ENCODE measurements at places on chromosomes 5 and 9.

- peak; percentile 38 for DNase-seq
Measured at GRCh38 chr9:21455320-21455719, 15.1 kb downstream of the IFNA1 start.

DNA sequence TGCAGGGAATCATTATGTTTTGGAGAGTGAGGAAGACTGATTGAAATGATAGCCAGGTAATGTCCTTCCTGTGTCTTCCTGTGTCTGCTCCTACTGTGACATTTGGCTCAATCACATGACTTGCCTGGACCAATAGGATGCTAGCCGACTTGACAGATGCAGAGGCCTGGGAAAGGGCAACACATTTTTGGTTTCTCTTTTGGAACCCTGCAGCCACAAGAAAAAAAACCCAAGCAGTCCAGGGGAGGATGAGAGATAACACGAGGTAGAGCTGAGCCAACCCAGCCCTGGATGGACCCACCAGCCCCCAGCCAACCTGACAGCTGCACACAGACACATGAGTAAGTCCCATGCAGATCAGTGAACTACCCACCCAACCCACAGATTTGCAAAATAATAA, 256.1 kb upstream of the SMARCA2 start:
- DNase-seq: no peak

- no peak for DNase-seq
Measured at GRCh38 chr5:165477546-165477945, 1972.1 kb downstream of the MAT2B start.

DNA sequence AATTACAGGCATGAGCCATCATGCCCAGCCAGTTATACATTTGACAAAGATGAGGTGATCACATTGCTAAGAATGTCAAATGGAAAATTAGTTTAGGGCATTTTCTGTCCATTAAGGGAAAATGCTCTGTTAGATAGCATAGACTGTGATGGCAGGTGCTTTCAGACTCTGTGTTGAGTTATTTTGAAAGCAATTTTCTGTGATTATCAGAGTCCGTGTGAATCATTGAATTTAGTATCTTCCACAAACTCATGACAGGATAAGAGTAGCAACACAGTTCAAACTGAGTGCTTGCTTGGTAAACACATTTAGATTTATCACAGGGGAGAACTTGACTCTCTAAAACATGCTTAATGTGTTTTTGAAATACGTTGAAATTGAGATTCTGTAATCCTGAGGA, 69.0 kb downstream of the GAPVD1 start:
- no peak for DNase-seq

DNA sequence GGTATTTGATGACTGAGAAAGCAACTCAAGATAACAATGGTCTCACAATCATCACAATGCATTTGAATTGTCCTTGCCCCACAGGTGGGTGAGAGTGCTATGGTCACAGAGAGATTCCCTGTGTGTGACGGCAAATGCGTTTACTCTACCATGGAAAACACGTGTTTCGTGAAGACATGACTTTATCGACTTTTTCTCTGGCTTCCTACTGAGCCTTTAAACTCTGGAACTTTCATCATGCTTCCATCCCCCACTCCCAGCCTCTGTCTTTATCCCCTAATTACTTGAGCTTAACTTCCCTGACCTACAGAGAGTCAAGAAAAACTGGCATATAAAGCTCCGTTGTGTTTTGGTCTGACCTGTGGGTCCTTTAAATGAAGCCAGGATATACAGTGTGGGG, 414.1 kb upstream of the CLINT1 start:
- no peak for DNase-seq
